ENCODE measurements at places on chromosomes 3 and 15.

DNA sequence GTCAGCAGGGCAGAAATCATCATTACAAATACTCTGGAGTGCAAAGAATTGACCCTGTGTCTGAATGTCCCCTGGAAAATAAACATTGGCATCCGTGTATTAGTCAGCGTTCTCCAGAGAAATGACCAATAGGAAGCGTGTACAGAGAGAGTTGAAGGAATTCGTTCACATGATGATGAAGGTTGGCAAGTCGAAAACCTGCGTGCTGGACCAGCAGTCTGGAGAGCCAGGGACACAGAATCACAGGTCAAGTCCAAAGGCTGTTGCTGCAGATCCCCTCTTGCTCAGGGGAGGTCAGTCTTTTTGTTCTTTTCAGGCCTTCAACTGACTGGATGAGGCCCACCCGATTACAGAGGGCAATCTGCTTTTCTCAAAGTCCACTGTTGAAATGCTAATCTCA, 16.6 kb downstream of the GP9 start:
- DNase-seq, result no peak

- no peak for DNase-seq
Measured at GRCh38 chr3:187773233-187774184, 28.2 kb upstream of the BCL6 start.

- DNase-seq, result no peak
Measured at GRCh38 chr15:57302640-57303257, 73.6 kb upstream of the CGNL1 start.

DNA sequence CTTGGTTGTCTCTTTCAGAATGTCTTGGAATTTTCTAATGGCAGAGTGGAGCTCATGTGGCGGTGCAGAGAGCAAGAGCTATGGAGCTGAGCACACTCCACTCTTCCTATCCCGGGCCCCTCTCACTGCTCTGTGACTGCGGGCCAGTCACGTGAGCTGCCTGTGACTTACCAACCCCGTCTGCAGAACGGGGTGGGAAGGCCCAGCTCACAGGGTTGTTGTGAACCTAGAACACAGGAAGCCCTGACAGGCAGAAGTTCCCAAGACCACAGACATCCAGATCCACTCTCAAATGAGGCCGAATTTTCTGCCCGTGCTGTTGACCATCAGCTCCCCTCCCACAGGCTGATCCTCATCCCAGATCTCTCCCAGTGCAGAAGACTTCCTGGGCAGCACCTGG, 35.5 kb upstream of the PLXNA1 start:
- no peak for DNase-seq

- DNase-seq, result no peak
Measured at GRCh38 chr3:119427669-119428068, 35.7 kb downstream of the TMEM39A start.

DNA sequence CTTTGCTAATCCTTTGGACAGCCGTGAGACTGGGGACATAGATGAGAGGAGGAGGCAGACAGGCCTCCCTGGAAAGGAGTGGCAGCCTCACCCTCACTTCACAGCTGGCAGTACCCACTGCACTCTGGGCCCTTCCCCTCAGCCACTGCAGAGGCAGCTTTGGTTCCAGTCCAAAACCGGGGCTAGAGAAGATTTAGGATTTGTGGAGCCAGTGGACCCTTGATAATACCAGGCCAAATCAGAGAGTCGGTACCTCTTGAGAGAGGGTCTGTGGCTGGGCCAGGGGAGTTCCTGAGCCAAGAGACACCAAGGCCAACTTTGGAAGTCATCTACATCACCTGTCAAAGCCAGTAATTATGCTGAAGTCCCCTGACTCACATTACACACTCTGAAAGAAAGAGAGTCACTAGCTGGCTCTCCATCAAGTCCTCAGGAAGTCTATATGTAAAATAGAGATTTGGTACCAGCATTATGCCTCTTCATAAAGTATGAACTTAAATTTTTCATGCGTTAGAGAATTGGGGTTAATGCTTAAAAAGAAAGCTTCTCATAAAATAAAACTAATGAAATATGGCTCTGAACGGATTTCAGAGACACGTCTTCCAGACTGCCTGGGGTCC, 244.1 kb upstream of the SEMA6D start:
- no peak for DNase-seq

- DNase-seq, result peak; percentile 40
Measured at GRCh38 chr3:121574449-121574848, 6.7 kb downstream of the ARGFX start.
